ENCODE measurements at places on chromosomes 1 and 21. TPM values are rescaled to one million over a fixed set of nuclear protein-coding genes. Genes with fewer than 3 reads are reported as not detected.

Gene DDR2
- 0.35 TPM for total RNA-seq

Gene FALEC
- not detected for total RNA-seq

Gene HLX
- 5.5 TPM for total RNA-seq

Gene AMY2A
- total RNA-seq, result not detected

Gene TMPRSS15
- not detected for total RNA-seq

Gene S100A1
- 0.84 TPM for total RNA-seq

Gene LRRC38
- total RNA-seq, result not detected
